ENCODE measurements at places on chromosomes 3 and 15. TPM values are rescaled to one million over a fixed set of nuclear protein-coding genes. Genes with fewer than 3 reads are reported as not detected.

The NBEAL2 gene
- total RNA-seq = 10.6 TPM

DNA sequence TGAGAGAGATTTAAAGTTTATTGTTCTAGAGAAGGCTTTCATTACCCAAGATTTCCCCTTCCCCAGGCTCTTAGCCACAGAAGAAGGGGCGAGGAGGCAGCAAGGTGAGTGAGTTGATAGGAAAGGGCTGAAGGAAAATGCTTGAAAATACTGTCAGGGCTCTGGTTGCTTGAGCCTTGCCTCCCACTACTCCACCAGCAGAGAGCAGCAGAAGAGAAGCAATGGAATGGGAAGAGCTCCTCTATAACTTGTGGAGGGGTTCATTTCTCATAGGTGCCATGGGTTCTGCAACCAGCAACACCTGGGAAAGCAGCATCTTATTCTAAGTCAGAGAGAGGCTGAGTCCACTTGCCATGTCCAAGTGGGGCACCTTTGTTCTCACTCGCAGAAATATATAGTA lies 184.0 kb upstream of the CNTN6 start:
- DNase-seq = peak; percentile 23

DNA sequence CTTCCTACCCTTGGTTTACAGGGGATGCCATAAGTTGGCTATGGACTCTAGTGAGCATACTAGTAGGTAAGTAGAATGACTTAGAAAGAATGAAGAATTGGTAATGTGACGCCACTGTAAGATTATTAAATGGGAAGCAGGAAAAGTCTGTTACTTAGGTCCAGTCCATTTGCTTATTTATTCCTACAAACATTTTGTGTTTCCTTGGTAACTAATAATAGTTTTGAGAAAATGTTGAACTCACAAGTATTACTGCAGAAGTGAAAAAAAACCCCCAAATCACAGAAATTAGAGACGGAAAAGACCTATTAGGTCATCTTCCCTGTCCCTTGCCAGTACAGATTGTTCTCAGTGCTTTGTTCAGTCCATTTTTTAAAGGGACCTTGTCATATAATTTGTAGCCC lies 63.5 kb downstream of the CMSS1 start:
- DNase-seq = no peak

The TGM4 gene
- not detected for total RNA-seq

GRCh38 chr3:144052275-144052674 lies 80.7 kb downstream of the DIPK2A start:
- DNase-seq = no peak

The SKOR1 gene
- total RNA-seq = 1.1 TPM

DNA sequence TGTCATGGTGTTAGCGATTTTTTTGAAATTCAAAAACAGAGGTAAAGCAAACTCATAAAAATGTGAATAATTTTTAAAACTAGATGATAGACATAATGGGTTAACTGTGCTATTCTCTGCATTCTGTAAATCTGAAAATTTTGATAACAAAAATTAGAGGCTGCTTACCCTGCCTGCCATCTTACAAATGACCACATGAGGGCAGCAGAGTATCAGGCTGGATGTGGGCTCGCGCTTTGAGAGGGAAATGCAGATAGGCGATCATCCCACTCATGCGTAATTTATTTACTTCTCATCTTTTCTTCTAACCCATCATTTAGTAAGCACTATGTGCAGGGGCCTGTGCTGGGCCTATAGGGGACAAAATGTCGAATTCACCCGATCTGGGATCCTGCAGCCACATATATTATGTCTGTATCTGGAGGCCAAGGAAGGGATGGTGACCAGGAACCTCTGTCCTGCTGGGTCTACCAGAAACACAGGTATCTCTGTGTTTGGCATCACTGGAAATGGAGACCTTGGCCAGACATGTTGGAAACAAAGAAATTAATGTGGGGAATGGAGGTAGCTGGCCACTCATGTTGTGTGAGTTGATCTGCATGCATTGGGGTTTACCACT lies 7.8 kb upstream of the RAD18 start:
- peak; percentile 62 for DNase-seq

- DNase-seq = no peak
These were observed 14.4 kb upstream of the XYLB start for GRCh38 chr3:38332201-38332600.

GRCh38 chr3:41488501-41488900 lies 289.2 kb downstream of the CTNNB1 start:
- no peak for DNase-seq

The PDCD7 gene
- 21.5 TPM for total RNA-seq

- no peak for DNase-seq
These were observed 6.6 kb downstream of the TIPARP start for GRCh38 chr3:156681002-156681401.

GRCh38 chr3:78091478-78092119 lies 1051.7 kb downstream of the ROBO2 start:
- DNase-seq = no peak

DNA sequence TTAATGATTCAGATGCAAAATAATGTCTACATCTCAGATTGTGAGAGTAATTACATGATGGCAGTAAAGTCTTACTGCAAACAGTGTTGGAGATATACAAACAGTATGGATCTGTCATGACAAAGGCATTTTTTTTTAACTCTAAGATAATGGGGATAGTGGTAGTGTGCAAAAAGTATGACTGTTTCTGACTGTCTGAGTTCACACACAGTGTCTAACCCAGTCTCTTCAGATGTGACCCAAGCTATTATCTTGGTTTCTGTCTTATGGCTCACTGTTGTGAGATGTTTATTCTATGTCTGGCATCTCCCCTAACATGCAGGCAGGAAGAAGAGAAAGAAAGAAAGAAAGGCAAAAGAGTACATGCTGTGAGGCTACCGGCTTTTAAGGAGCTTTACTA lies 17.0 kb downstream of the RPL39L start:
- DNase-seq = no peak

GRCh38 chr3:120765830-120766493 lies 23.4 kb downstream of the GTF2E1 start:
- DNase-seq = no peak

The HTR3E gene
- not detected for total RNA-seq

The SPATA12 gene
- total RNA-seq = not detected

The FAM81A gene
- total RNA-seq = 1.8 TPM

- peak; percentile 20 for DNase-seq
These were observed 768 bp downstream of the ANO10 start for GRCh38 chr3:43620831-43621655.

DNA sequence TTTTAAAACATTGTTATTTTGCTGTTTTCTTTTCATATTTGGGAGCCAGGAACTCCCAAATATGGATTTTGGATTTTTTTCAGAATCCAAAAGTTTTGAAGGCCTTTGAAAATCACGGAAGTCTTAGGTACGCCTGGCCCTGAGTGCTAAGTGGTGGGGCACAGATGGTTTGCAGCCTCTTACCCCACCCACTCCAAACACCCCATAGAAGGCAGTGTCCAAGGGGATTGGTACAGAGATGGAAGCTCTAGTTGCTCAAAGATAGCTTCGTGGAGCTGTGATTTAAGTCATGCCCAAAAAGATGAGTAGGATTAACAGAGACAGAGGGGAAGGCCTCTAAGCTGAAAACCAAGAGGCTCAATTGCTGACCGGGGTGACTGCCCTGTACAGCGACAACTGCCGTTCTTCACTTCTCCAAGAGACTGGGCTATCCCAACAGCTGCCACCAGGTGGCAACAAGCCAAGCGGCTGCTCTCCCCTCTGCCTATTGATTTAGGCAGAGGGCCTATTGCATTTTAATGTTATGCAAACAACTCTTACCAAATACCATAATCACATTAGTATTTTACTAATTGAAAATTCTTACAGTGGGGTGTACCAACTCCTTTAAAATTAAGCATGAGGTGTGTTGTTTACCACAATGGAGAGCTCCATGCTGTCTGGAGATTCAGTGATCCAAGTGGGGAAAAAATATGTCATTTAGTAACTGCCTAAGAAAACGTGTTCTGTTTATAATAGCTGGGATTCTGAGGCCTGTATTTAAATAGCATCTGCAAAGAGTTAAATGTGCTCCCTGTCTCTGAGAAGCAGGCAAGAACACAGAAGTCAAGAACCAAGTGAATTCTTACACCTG lies 64.0 kb upstream of the C15orf61 start:
- DNase-seq = peak; percentile 70

The CHL1 gene
- not detected for total RNA-seq

The COPG1 gene
- total RNA-seq = 137 TPM

- DNase-seq = no peak
These were observed 1.7 kb upstream of the HDGFL3 start for GRCh38 chr15:83209333-83209732.

DNA sequence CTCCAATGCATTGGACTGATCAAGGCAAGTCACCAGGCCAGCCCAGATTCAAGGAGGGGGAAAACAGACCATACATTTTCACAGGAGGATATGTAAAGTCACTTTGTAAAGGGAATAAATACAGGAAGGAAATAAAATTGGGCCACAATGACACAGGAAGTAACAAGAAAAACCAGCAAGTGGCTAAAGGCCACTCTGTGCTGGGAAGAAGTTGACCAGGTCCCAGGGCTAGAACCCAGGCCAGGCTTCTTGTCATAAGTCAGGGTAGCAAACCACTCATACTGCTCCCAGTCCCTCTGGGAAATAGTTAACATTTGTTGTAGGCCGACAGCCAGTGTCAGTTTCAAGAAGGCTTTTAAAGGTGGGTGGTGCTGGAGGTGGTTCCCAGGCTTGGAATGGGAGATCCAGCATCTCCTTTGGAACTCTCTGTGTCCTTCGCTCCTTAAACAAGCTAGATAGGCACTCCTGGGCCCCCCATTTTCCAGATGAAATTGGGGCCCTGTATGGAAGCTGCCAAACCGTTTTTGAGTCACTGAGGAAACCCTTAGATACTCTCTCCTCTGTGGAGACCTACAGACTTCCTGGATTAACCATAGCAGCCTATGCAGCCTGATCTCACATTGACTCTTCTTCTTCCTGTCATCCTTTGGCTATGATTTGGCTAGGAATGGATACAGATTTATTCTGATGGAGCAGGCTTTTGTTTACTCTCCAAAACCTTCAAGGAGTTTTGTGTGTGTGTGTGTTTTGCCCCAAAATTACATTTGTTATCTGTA lies 14.7 kb upstream of the EDC3 start:
- DNase-seq = no peak

DNA sequence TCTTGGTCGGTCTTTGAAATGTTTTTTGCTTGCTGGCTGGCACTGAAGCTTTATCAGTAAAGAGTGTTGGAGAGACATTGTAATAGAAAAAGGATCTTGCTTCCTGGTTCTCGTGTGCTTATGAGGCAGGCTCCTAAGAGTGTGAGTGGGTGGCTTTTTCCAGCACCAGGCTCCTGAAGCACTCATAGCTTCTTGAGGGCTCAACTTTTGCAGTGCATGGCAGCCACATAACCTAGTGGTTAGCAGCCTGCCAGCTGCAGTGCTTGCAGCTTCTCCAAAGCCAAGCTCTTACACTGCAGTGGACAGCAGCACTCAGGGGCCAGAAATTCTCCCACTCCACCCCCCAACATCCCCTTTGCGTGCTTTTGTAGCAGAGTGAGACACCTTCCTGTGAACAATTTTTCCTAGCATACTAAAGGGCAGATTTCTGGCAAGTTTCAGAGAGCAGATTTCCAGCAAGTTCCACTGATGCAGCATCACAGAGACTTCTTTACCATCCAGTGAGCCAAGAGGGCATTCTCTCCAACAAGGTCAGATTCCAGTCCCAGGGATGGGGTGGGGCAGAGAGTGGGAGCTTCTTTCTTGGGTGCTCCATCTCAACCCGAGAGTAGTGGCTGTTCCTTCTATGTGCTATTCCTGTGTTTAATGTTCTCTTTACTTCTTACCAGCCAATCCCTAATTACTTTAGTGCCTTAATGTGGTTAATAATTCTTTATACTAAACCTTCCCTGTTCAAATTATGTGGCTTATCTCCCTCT lies 15.8 kb upstream of the ARHGEF26 start:
- peak; percentile 18 for DNase-seq

Data from cardiac muscle cell (in vitro differentiated cells and primary cell).